ENCODE measurements at places on chromosomes 12 and 14.
A peak's percentile ranks its signal among the peaks of the same experiment; 100 is the strongest.

- no peak for DNase-seq
Measured at GRCh38 chr12:56414401-56414800, 34.8 kb downstream of the TIMELESS start.

DNA sequence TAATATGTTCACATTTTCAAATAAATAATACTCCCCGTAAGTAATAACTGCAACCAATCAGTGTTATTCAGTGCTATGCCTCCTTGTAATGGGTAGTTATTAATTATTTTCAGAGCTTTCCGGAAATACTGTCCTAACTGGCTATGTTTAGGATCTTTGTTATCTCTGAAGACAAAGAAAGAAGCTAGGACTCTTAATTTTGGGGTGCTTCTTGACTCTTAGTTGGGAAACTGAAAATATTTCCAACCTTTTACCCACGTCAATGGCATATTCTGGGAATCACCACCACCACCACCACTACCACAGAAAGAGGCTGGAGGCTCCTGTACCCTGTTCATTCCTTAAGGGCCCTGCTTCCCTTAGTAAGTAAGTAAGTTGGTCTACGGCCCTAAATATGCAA lies 39.1 kb downstream of the RAD52 start:
- DNase-seq: no peak

DNA sequence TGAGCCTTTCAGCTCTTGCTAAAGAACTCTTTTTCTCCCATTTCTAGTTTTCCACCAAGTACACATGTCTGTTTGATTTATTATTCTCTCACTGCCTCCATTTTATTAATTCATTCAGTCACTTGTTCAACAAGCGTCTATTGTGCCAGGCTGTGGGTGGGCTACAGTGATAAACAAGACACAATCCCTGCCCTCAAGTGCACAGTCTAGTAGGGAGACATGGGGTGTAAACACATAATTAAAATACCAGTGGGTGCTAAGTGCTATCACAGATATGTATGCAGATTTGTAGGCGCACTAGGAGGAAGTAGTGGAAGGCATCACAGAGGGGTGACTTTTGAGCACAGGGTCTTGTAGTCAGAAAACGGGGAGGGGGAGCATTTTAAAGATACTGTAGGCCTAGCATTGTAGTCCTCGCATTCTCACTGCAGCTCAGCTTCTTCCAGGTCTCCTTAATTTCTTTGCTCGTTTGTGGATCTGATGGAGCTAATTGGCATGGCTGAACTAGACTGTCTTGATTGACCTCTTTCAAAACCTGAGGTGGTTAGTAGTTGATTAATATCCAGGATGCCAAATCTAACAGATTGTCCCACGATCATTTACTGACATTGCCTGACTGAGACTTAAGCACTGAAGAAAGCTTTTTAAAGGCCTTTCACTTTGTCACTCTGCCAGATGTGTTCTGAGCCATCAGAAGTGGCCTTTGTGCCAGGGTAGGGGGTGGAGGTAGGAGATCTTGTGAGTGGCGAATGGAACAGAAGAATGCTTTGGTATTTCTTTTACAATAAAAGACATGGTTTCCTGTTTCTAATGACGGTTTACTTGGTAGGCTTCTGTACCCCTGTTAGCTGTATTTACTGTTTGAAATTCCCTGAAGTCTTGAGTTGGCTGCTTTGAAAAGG lies 116.9 kb downstream of the DIP2B start:
- DNase-seq: no peak

GRCh38 chr14:94571950-94572349 lies 9.3 kb upstream of the SERPINA5 start:
- DNase-seq: no peak

- DNase-seq: peak; percentile 93
Measured at GRCh38 chr12:113184900-113185179, 438 bp downstream of the DDX54 start.

- no peak for DNase-seq
Measured at GRCh38 chr12:34294671-34295365, 272.5 kb downstream of the ALG10 start.

- no peak for DNase-seq
Measured at GRCh38 chr14:93128725-93129459, 13.2 kb upstream of the ITPK1 start.

DNA sequence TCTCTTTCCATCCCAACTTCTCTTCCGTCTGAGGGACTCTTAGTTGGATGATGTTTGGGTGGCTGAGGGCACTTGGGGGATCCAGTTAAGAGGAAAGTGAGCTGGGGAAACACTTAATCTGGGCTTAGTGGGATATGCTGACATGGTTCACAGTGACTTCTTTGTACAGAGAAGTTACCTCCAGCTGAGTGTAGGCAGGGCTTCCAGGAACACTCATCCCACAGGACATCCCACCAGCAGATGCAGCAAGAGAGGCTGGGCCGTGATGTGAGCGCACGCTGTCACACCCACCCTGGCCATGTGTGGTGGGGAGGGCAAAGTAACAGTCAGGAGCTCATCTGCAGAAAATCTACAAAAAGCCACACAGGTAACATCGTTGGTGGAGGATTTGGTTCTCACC lies 832 bp upstream of the CACNA2D4 start:
- DNase-seq: peak; percentile 57

DNA sequence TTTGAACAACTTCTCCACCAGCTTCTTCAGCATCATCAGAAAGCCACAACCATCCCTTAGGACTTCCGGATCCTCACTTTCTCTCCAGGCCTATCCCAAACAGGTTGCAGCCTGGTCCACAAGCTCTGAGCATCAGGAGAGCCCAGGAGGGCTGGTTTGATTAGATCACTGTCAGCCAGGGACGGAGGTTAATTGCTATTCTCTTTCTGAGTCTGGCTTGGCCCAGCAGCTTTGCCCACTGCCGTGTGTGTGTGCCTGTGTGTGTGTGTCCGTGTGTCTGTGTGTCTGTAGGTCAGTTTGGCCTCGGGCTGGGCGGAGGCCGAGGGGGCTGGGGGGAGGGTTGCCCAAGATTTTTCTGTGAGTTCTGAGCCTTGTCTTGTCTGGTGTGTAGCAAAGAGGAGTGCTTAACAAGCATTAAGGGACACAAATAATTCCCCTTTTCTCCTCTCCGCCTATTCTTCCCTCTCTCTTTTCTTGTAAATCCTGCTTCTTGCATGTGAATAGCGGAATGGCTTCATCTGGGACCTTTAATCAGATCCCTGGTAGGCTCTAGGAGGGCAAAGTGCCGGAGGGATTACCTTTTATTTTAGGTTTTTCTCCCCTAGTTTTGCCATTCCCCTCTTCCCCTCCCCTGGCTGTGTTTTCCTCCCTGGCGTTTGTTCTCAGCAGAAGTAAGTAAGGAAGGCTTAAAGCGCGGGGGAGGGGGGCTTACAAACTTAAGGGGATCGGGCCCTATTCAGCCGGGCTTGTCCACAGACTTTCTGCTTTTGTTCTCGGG lies 138.2 kb upstream of the LHX5 start:
- no peak for DNase-seq

GRCh38 chr12:117051380-117051779 lies 47.8 kb downstream of the TESC start:
- no peak for DNase-seq

DNA sequence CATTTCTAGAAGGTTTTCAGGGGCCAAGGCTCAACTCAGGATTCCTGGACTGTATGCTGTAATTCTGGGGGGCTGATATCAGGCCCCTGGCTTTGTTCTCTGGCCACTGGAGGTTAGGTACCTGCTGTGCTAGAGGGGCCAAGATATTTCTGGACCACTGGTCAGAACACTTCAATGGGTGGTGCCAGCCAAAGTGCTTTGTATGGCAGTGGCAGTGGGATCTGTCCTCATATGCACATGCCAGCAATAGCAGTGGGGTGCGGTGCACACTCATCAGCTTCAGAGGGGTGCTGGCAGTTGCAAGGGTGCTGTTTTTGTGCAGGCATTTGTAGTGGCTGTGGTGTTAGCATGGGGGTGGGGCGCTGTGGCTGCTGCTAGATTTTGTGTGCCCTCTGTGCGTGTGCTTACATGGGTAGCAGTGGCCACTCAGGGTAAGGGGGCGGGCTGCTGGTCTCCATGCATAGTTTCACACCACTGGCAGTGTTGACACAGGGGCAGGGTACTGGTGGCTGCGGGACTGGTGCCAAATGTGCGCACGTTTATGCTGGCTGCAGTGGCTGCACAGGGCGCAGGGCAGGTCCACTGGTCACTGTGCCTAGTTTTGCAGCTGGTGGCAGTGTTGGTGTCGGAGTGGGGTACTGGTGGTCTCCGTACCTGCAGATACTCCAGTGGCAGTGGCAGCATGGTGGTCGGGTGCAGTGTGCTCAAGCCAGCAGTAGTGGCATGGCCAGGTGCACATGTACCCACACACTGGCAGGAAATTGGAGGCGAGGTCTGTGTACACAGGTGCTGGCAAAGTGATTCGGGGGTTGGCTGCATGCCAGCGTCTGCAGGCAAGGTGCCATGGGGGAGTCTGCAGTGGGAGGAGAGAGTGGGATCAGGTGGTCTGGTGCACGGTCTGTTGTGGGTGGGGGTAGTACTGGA lies 12.6 kb downstream of the NOPCHAP1 start:
- no peak for DNase-seq

- DNase-seq: peak; percentile 72
Measured at GRCh38 chr14:105414456-105415371, 4.9 kb upstream of the MTA1 start.

DNA sequence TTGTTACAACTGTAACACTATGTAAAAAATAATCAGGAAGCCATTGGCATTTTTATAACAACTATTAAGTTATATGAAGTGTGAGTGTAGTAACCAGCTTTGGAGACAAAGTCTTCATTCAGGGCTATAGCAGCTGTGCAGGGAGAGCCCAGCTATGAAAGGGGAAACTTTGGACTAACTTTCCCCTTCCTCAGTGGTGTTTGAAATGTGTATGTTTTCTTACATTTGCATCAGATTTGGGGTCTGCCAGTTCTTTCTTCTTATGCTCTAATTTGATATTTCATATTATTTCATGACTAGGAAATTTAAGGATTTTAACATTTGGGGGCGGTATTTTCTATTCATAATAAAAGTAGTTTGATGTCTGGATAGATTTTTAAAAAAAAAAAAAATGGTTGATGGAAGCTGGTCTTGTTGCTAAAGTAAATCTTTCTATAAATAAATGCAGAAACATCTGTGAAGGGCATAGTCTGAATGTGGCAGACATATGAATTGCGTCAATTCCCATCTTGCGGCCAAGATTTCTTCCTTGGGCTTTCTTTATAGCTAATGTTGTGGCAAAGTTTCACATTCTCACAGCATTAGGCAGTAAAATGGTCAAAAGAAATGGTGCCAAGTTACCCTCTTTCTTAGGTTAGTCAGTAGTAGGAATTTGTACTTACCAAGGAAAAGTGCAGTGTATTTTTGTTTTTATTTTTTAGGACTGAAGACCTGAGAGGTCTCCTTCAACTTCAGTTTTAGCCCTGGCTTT lies 35.6 kb downstream of the RASSF8 start:
- DNase-seq: no peak

Data from suppressor macrophage (primary cell).